Forelimb muscle (tissue), 1 donor: ENCODE measurements at places on chromosomes 13 and 19. TPM values are rescaled to one million over a fixed set of nuclear protein-coding genes. Genes with fewer than 3 reads are reported as not detected.

DNA sequence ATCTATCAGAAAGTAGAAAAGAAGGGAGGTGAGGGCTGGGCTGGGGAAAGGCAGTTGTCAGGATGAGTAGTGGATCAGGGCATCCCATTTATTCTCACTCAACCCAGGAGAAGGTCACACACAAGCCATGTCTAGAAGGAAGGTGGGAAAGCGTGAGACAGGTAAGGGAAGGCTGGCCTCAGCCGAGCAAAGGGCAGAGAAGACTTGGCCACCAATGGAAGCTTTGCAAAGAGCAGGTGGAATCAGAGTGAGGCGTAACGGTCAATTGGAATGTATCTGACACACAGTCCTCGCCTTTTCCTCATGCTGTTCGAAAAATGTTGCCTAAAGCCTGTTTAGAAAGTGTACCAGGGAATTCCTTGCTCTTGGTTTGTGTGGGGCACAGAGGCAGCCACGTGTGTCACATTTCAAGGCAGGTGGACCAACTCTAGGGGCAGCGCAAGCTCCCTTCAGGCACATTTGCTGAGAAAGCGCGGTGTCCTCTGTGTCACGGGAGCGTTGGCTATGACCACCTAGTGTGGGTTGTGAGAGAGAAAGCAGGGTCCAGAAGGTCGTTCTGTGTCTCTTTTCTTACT, 118.8 kb upstream of the SPATA13 start:
- DNase-seq = no peak

- no peak for DNase-seq
Observed at GRCh38 chr13:87671753-87672605, 808 bp downstream of the SLITRK5 start.

- DNase-seq = no peak
Observed at GRCh38 chr19:37692956-37693620, 26.5 kb downstream of the ZNF607 start.

The FUT1 gene
- polyA plus RNA-seq = 1.1 TPM

DNA sequence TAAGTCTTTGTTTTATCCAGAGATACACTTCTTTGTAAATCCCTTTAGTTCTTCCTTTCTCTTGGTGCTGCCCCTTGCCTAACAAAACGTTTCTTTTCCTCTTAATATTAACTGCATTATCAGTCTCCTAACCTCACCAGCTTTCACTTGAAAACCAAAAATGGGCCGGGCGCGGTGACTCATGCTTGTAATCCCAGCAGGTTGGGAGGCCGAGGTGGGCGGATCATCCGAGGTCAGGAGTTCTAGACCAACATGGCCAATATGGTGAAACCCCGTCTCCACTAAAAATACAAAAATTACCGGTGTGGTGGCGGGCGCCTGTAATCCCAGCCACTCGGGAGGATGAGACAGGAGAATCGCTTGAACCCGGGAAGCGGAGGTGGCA, 329.8 kb upstream of the MIR17HG start:
- DNase-seq = no peak

DNA sequence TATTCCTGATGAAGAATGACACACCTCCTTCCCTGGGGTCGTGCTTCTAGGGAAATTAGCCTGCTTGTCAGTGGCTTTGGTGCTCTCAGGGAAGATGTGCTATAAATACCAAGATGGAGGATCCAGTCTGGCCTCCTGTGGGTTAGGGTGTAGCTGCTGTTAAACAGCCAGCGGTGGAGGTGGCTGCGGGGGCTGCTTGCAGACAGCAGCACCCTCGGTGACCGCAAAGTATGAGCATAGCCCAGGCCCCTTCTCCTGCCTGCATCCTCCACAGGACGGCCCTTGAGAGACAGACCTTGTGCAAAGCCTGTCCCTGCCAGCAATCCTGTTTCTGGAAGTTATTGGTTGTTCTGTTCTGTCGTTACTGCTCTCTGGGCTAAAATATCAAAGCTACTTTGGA, 11.4 kb downstream of the VSTM2B start:
- DNase-seq = no peak

GRCh38 chr19:20294181-20294580, 127.2 kb downstream of the ZNF486 start:
- no peak for DNase-seq

The TRPC4 gene
- 0.37 TPM for polyA plus RNA-seq

The NUMBL gene
- polyA plus RNA-seq = 32.6 TPM

GRCh38 chr13:109998684-109999533, 212.5 kb upstream of the IRS2 start:
- no peak for DNase-seq

GRCh38 chr13:85797311-85797710, 1.9 kb downstream of the SLITRK6 start:
- DNase-seq = no peak

DNA sequence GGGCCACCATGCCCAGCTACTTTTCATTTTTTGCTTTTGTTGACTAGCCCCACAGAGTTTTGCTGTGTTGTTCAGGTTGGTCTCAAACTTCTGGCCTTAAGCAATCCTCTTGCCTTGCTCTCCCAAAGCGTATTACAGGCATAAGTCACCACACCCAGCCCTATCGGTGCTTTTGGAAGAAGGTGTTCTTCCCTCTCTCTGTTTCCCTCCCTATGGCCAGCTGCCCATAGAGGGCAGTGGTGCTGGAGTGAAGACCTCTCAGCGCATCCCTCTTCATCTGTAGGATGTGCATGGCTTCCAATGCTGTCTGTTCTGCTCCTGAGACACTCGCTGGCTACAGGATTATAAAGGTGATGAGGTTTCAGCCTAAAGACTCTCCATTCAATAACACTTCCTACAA, 1.3 kb upstream of the CD22 start:
- DNase-seq = no peak

DNA sequence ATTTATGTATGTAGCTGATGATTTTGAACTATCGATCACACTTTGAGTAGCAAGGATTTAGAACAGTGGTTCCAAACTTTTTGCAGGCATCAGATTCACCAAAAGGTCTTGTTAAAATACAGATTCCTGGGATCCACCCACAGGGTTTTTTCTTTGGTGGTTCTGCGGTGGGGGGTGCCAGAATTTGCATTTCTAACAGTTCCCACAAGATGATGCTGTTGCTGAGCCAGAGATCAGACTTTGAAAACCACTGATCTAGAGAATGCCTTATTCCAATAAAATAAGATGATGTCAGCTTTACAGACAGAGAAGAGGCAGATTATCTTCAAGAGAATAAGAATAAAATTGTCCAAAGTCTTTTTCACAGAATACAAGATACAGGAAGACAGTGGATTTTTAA, 80.9 kb upstream of the SHISA2 start:
- peak; percentile 32 for DNase-seq

The KASH5 gene
- polyA plus RNA-seq = not detected

The PODNL1 gene
- polyA plus RNA-seq = 0.75 TPM
